ENCODE measurements at places on chromosomes 2 and 18.

DNA sequence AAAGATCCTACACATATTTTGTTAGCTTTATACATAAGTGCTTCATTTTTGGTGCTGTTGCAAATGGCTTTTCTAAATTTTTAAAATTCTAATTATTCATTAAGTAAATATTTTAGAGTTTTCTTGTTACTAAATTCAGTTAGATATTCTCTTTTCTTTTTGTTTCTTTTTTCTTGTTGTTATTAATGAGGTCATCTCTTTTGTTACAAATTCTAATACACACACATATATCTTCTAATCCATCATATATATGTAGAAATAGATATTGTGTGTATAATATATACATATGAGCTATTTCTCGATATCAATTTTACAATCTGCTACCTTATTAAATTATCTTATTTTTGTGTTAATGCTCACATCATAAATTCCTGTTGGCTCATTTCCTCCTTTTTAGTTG lies 255.9 kb downstream of the GALR1 start:
- no peak for DNase-seq
- no peaks in the 10 kb centered on the region for H3K27me3 ChIP-seq
- H3K4me1 ChIP-seq = no peaks in the 10 kb centered on the region
- no peak overlapping the region for H3K27ac ChIP-seq
- H3K36me3 ChIP-seq = no peaks in the 10 kb centered on the region

DNA sequence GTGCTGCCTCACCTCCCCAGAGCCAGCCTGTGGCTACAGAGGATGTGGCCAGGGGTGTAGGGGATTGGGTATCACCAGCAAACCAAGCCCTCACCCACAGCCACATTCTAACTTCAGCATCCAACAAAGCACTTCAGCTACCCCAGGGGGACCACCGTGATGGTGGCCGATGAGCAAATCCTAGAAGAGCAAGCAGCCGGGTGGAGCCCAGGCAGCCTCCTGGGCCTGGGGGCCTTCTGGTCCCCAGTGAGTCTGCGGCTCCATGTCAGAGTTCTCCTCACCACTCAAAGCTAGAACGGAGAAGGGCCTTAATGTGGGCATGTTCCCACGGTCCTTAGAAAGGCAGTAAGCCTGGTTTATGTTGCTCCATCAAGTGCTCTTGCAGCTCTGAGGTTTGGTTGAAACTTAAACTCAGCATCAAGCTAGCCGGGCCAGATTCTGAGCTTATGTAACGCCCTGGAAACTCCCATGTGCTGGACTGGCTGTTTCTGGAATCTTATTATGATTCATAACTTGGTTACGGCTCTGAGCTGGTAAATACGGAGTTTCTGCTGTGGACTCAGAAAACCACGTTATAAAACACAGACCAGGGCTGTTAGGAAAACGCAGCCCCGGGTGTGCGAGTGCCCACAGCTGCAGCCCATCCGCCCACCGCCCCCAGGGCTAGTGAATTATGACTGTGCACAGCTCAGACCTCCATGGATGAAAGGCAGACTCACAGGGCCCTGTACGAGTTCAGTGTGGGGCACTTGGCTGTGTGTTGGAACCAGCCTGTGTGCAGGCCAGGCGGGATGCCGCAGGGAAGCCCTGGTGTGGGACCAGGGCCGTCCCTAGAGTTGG lies 99.8 kb downstream of the SEPTIN10 start:
- no peak for DNase-seq
- H3K27me3 ChIP-seq = no peaks in the 10 kb centered on the region
- no peak overlapping the region for H3K27ac ChIP-seq
- no peaks in the 10 kb centered on the region for H3K36me3 ChIP-seq
- no peaks in the 10 kb centered on the region for H3K4me1 ChIP-seq

DNA sequence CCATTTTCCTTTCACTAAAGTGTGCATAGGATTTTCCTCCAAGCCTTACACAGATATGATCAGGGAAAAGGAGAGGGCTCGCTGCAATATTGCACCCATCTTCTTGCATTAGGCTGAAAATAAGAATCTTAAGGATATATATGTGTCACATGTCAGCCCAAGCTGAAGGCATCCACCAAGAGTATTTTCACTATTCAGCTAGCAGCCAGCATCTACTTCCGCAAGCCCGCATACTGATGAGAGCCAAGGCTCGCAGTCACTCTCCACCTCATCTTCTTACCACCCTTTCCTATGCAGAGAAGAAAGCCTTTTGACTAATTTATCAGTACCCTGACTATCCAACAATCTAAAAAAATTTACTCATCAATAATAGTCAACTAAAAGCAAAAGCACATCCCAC lies 6.1 kb downstream of the TMEM163 start:
- H3K4me1 ChIP-seq = peaks cover 3% of the 10 kb centered on the region
- H3K36me3 ChIP-seq = no peaks in the 10 kb centered on the region
- no peak for DNase-seq
- no peak overlapping the region for H3K4me3 ChIP-seq

- no peak overlapping the region for H3K27ac ChIP-seq
- H3K36me3 ChIP-seq = no peaks in the 10 kb centered on the region
- H3K4me1 ChIP-seq = no peaks in the 10 kb centered on the region
- H3K4me3 ChIP-seq = no peak overlapping the region
- no peaks in the 10 kb centered on the region for H3K27me3 ChIP-seq
- DNase-seq = no peak
Measured at GRCh38 chr2:113105047-113105785, 22.2 kb upstream of the IL1RN start.

DNA sequence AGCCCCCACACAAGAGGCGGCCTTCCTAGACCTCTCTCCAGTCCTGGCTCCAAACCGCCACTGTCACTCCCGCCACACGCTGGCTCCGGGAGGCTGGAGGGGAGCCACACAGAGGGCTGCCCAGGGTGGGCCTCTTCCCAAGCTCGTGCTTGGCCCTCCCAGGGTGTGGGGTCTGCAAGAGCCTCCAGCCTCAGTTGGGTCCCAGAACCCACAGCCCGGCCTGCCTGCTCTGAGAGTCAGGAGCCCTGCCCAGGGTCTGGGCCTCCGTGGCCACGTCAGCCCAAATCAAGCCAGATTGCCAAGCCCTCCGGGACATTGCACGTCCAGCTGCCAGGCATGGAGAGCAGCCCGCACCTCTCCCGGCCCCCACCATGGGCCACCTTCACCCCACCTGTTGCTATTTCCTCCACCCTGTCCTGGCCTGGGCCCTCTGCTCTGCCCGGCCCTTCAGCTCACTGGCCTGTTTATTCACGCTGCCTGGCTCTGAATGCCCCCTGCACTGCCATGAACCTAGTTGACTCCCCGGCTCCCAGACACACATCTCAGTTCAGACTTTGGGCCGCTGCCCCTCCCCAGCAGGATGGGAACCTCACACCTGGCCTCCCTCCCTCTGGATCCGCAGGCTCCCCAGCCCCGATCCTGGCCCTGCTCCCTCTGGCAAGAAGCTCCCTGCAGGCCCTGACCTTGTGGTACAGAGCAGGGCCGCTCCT lies 61.0 kb downstream of the BIN1 start:
- no peaks in the 10 kb centered on the region for H3K27me3 ChIP-seq
- H3K36me3 ChIP-seq = peaks cover 25% of the 10 kb centered on the region
- no peak for DNase-seq
- H3K27ac ChIP-seq = no peak overlapping the region

GRCh38 chr2:136250131-136250530 lies 132.2 kb upstream of the CXCR4 start:
- H3K27me3 ChIP-seq = no peaks in the 10 kb centered on the region
- H3K4me1 ChIP-seq = no peaks in the 10 kb centered on the region
- H3K36me3 ChIP-seq = no peaks in the 10 kb centered on the region
- no peak for DNase-seq
- H3K27ac ChIP-seq = no peak overlapping the region
- H3K4me3 ChIP-seq = no peak overlapping the region

DNA sequence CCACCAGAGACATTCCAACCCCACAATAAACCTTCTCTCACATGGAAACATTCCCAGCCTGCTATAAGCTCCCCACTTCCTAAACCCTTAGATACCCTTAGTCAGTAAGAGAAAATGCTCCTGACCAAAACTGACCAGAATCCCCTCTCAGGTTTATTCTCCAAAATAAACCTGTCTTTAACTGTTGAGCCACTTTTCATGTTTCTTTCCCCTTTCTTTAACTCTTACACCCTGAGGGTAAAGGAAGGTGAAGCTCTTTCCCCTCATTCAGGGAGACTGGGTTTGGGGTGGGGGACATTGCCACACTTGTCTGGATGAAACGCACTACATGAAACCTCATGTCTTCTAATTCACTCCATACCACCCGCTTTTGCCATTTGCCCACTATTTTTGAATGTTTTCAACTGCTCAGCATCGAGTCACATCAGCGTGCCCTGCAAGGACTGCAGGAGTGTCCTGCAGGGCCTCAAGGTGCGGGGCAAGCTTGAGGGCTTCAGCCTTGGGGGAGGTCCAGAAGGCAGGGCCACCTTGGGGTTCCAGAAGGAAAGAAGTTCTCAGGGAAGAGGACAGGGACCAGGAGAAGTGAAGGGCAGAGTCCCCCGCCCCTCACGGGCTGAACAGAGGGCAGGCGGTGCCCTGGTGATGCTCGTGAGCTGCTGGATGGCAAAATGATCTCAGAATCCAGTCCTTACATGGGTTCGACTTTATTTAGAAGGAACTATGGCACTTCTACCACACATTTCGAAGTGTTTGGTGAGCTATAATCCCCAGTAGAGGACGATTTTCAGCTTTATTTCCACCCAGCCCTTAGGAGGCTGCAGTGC lies 4.2 kb upstream of the SP140L start:
- peaks cover 37% of the 10 kb centered on the region for H3K4me1 ChIP-seq
- no peak for DNase-seq
- H3K36me3 ChIP-seq = no peaks in the 10 kb centered on the region
- H3K27me3 ChIP-seq = no peaks in the 10 kb centered on the region
- H3K4me3 ChIP-seq = no peak overlapping the region

GRCh38 chr2:98759338-98759737 lies 28.4 kb upstream of the MGAT4A start:
- H3K4me3 ChIP-seq = no peak overlapping the region
- no peaks in the 10 kb centered on the region for H3K27me3 ChIP-seq
- H3K4me1 ChIP-seq = peaks cover 47% of the 10 kb centered on the region
- DNase-seq = no peak

DNA sequence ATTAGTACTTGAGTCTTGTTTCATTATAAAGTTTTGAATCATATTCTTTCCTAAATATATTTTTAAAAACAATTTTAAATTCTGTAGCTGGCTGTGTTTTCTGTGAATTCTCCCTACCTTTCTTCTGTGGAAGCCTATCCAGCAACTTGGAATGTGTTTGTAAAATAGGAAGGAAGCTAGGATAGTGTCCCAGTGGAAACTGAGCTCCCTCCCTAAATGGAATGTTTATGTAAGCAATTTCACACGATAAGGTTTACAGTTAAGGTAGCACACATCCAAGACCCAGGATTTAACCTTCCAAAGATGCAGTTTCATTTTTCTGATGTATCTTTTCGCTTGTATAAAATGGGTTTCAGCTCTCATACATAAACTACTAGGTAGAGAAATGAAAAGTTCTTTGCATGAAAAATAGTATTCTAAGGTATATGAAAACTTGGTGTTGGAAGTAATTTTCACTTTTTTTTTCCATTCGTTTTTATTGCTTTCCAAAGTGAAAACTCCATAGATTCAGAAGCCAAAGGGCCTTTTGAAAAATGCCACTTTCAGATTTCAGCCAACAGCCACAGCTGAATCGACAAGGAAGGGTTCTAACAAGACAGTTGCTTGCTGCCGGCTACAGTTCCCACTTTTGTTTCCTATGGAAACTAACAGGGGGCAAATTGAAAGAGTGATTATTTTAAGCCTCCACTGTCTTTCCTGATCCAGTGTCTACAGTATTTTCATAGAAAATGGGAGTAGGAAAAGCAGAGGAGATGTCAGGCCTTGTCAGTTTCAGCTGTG lies 405.1 kb upstream of the POU3F3 start:
- no peak overlapping the region for H3K4me3 ChIP-seq
- DNase-seq = no peak
- no peaks in the 10 kb centered on the region for H3K36me3 ChIP-seq
- H3K27ac ChIP-seq = no peak overlapping the region
- no peaks in the 10 kb centered on the region for H3K4me1 ChIP-seq

DNA sequence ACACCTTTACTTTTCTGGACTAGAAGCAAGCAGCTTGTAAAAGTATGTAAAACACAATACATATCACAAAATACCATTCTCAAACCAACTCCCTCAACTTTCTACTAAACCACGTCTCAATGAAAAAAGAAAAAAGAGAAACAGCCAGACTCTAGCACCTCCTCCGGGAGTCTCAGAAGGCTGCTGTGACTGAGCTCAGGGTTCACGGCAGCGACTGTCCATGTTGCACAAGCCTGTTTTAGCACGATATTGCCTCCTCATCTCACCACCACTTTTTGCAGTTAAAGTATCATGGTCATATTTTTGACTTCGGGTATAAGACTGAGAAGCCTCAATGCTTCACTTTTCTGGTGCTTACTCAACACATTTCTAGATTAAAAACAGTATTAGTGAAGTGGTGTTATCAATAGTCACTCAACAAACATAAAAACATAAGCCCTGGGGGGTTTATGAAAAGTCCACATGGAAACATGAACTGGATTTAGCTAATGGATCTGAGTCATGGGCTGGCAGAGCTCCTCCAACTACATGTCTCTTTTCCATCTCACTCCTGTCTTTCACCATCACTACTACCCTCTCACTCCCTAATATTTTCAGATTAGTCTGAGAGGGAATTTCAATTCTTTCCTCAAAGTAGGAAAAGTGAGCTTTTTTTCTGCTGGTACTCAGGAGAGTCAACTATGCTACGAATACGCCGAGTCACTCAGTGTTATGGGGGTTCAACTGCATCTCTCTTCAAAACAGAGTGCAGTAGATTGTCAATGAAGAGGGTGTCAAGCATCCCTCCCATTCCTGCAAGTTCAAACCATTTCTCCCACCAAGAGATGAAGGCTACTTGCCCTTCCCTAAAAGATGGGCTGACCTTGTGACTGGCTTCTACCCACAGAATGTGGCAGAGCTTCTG lies 113.7 kb downstream of the OSR1 start:
- H3K27me3 ChIP-seq = no peaks in the 10 kb centered on the region
- H3K36me3 ChIP-seq = no peaks in the 10 kb centered on the region
- H3K4me3 ChIP-seq = no peak overlapping the region
- DNase-seq = no peak

DNA sequence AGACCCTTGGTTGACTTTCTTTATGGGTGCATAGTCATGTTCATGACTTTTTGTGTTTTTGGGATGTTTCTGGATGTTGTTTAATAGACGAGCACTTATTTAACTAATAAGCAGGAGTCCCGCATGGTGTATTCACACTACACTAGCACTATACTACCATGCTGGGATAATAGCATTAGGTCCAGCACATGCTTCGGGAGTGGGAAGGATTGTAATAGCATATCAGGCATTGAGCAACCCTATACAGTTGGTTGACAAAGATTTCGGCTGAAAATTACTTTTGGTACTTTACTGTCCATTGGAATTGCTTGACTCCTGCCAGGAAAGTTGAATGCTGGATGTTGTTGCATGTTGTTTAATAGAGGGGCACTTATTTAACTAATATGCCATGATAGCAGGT lies 2.8 kb downstream of the SH3RF3 start:
- H3K4me1 ChIP-seq = peaks cover 11% of the 10 kb centered on the region
- no peak for DNase-seq
- H3K4me3 ChIP-seq = no peak overlapping the region
- H3K27ac ChIP-seq = no peak overlapping the region

- H3K27ac ChIP-seq = no peak overlapping the region
- no peak overlapping the region for H3K4me3 ChIP-seq
- no peaks in the 10 kb centered on the region for H3K36me3 ChIP-seq
- no peak for DNase-seq
Measured at GRCh38 chr2:203820969-203821368, 46.6 kb upstream of the CTLA4 start.

Data from effector memory CD4-positive, alpha-beta T cell (primary cell).